ENCODE measurements at places on chromosomes 12 and 14.

GRCh38 chr14:91910196-91910595 is 37.3 kb downstream of the FBLN5 start:
- no peak for DNase-seq

DNA sequence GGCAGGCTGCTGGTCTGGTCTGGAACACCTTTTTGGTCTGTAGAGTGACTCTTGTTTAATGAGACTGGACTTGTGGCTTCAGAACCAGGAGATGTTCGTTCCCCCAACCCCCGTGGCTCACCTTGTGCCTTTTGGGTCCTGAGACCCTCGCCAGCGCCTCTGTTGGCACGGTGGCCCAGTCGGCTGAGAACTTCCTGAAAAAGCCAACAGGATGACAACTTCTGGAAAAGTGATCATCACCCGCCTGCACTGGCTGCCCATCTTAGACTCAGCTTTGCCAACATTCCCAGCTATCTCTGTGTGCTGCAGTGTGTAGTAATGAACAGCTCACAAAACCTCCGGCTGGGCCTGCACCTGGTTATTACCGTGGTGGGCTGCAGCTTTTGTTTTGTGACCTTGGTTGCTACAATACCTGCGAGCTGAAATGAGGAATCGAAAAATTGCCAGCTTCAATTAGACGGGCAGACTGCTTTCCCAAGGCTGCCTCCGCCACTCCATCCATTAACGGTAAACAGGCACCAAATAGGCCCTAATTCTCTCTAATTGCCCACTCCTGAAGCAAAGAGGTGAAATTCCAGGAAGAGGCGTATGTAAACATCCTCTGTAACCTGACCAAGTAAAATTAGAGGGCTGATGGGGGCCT is 16.0 kb downstream of the MEG3 start:
- DNase-seq, result no peak

DNA sequence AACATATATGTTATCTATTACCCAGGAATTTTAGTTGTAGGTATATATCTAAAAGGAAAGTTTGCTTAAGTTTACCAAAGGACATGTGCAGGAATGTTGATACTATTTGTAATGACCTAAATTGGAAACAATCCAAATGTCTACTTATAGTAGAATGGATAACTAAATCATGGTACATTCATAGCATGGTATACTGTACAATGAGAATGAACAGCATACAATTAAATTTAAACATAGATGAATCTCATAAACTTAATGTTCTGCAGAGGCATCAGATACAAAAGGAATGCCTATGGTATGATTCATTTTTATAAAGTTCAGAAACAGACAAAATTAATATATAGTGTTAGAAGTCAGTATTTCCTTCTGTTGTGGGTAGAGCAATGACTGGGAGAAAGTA is 135.4 kb downstream of the GPHN start:
- no peak for DNase-seq

GRCh38 chr12:84313323-84313675 is 599.3 kb downstream of the SLC6A15 start:
- DNase-seq, result no peak

GRCh38 chr12:54017878-54018467 is 9.2 kb downstream of the HOXC8 start:
- DNase-seq, result no peak
